ENCODE measurements at places on chromosomes 4 and X.

DNA sequence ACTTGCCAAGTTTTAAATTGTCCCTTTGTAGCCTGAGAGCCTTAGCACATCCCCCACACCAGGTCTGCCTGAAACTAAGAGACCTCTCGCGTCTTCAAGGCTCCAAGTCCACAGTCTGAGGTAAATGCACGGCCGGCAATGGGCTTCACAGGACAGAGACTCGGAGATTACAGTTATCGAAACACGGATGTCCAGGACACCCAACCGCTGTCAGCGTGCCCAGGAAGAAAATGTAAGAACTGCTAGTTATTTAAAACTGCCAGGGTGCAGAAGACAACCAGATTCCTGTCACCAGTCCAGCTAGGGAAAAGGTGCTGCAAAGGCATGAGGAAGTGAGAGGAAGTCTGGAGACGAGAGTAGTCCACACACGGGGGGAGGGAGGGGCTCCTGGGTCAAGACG lies 28.9 kb downstream of the ZNF827 start:
- peak; percentile 23 for DNase-seq

GRCh38 chr4:32472918-32473317 lies 1752.7 kb downstream of the PCDH7 start:
- DNase-seq: peak; percentile 5

DNA sequence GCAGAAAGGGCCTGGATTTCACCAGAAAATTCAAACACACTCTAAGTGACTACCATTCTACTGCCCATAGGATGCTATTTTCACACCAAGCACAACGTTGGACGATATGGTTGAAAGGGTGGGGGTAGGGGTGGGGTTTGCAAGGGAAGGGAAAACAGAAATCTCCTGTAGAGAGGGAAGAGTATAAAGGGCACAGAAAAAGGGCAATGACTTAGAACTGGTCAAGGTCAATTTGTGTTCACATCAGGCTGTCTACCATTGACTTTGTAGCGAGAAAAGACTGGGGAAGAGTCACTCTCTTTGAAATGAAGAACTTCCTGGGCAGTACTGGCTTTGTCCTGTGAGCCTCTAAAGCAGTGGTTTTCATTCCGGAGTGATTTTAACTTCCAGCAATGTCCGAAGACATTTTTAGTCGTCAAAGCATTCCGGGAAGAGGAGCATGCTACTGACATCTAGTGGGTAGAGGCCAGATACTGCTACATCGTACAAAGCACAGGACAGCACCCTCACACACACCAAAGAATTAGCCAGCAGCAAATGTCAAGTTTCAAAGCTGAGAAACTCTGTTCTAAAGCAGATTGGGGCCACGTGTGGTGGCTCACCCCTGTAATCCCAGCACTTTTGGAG lies 48.4 kb upstream of the SLC7A3 start:
- DNase-seq: peak; percentile 46

DNA sequence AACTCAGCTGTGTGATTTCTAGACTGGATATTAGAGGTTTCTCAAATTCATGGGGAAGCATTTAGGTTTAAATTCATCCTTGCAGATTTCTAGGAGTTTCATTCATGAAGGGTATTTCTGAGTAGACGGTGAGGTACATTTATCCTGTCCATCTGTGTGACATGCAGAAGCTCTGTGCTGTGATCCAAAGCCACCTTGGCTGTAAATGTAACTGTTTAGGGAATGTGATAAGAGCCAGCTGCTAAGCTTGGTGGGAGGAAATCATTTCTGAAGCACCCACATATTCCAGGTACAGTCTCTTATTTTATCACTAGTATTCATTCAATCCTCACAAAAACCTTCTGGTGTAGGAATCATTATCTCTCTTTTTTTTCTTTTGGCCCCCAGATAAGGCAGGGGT lies 8.7 kb upstream of the DCTD start:
- no peak for DNase-seq

DNA sequence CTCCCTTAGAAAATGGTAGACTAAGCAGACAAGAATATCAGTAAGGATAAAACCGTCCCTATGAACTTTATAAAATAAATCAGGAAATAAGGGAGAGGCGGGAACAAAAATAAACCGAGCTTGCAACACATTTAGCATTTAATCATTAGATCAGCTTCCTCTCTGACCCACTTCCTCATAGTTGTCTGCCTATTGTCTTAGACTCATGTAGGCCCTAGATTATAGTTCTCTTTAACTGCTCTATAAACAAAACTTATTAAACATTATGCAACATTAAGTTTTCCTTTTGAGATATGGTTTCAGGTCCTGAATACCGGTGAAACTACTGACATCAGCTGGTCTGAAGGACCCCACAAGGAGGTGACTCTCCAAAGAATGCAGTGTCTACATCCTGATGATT lies 15.8 kb upstream of the SRD5A3 start:
- DNase-seq: no peak

DNA sequence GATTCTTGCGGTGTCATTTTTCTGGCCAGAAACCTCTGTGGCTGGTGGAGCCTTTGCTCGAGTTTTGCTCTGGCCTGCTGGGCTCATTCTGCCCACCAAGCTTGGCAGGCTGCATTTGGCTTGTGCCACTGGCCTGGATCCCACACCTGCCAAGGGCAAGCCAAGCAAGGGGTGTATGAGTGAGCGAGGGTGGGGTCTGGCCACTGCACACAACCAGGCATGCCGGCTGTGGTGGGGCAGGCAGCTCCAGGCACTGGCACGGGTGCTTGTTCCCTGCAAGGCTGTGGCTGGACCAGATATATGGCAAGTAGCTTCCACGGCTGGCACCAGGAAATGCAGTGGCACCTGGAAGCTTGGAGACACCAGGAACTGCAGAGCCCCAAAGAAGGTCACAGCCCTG lies 68.6 kb upstream of the PPP3CA start:
- no peak for DNase-seq

- no peak for DNase-seq
Observed at GRCh38 chr4:54063737-54064316, 578 bp downstream of the CHIC2 start.

GRCh38 chr4:6052679-6053078 lies 34.4 kb upstream of the C4orf50 start:
- DNase-seq: no peak

- DNase-seq: peak; percentile 30
Observed at GRCh38 chr4:165784672-165785071, 88.4 kb upstream of the TLL1 start.

- no peak for DNase-seq
Observed at GRCh38 chrX:68343551-68343950, 89.7 kb downstream of the OPHN1 start.

- DNase-seq: no peak
Observed at GRCh38 chrX:11666164-11666563, 444 bp upstream of the ARHGAP6 start.

DNA sequence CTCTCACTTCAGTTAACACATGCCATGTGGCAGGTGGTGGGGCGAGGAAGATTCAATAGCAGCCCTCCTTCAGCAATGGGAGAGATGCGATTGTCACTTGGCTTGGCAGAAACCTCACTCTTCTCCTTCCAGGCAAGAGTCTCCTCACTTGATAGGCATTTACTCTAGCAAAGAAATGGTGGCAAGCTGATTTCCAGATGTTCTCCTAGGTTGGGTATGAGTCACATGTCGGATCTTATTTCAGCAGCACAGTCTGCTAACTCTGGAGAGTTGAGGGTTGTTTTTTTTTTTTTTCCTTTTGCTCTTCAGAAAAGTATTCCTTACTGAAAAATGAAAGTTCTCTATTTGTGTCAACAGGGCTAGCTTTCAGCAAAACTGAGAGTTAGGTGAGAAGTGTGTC lies 119.5 kb upstream of the CHRDL1 start:
- peak; percentile 93 for DNase-seq

- DNase-seq: no peak
Observed at GRCh38 chr4:26884486-26884988, 23.9 kb downstream of the STIM2 start.

DNA sequence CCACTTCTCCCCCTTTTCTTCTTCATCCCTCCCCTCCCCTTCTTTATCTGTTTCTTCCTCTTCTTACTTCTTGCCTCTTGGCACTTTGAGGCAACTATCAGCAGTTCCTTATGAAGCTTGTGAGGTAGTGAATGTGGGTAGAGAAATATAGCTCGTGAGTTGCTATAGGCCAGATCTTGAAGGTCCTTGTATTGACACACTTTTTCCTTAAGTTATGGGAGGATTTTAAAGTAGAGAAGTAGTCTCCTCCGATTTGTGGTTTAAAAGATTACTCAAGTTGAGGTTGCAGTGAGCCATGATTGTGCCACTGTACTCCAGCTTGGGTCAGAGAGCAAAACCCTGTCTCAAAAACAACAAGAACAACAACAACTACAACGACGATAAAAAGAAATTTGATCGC lies 3.4 kb upstream of the RRAGB start:
- no peak for DNase-seq

DNA sequence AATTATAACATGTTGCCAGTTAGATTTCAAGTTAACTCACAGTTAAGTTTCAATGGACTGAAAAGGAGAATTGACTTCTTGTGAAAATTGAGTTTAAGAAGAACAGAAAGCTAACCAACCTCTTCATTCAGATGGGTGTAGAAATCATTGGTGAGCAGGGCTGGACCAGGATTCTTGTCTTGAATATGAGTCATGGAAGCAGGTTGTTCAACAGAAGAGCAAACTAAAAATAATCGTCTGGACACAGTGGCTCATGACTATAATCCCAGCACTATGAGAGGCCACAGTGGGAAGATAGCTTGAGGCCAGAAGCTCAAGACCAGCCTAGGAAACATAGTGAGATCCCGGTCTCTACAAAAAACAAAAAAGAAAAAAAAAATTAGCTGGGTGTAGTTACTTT lies 98.2 kb downstream of the ARSJ start:
- peak; percentile 25 for DNase-seq

DNA sequence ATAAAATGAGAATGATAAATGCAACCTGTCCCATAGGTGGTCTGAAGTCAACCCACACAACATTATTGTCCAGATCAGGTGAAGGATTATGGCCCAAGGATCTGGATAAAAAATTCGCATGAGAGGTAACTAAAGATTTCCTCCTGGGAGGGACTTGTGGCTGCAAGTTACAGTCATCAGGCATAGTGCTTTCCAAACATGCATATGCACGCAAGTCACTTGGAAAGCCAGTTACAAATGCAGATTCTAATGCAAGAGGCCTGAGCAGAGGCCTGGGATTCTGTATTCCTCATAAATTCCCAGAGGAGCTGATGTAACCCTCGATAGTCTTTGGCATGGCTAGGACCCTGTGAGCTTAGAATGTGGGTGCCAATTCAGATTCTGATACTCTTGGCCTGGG lies 21.1 kb downstream of the HS3ST1 start:
- no peak for DNase-seq

DNA sequence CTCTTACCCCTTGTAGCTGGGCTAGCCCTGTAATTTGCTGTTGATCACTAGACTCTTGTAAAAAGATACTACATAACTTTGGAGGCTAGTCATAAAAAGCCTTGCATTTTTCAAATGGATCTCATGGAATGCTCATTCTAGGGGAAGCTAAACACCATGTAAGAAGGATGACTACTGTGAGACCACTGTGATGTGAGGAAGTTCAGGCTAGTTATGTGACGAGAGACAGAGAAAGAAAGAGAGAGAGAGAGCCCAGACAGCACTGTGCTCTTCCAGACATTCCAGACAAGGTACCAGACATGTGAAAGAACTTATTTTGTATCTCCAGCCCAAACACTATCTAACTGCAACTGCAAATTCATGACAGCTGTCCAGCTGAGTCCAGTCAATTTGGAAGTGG lies 404.6 kb upstream of the PITX2 start:
- DNase-seq: peak; percentile 6

DNA sequence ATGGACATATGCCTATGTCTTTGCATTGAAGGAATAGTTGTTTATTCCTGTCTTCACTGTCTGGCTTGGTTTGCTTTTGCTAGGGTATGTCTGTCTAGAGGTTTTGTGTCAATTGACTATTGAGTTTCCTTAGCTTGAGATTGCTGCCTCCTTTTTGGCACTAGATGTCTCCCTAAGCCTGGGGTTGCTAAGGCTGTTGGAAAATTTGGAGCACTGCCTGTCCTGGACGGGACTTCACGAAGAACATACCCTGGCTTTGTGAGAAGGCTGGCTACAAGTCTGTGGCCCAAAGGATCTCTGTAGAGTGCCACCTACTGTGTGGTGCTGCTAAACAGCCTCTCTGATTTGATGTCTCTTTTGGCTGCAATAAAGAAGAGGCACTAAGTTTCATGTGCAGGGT lies 183.8 kb upstream of the NUDT10 start:
- peak; percentile 8 for DNase-seq

GRCh38 chr4:156194896-156195295 lies 241.2 kb upstream of the CTSO start:
- DNase-seq: no peak

- DNase-seq: no peak
Observed at GRCh38 chr4:15186149-15186548, 183.9 kb downstream of the CPEB2 start.

DNA sequence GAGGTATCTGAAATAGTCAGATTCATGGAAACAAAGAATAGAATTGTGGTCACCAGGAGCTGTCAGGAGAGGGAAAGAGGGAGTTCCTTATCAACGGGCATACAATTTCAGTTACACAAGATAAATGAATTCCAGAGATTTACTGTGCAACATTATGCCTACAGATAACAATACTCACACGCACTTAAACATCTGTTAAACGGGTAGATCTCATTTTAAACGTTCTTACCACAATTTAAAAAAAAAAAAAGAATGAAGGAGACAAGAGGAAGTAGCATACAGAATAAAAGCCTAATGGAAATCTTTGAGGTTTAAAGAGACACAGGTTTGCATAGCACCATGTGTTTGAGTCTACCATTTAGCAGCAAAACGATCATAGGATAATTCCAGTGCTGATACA lies 298.0 kb downstream of the DKK2 start:
- no peak for DNase-seq

DNA sequence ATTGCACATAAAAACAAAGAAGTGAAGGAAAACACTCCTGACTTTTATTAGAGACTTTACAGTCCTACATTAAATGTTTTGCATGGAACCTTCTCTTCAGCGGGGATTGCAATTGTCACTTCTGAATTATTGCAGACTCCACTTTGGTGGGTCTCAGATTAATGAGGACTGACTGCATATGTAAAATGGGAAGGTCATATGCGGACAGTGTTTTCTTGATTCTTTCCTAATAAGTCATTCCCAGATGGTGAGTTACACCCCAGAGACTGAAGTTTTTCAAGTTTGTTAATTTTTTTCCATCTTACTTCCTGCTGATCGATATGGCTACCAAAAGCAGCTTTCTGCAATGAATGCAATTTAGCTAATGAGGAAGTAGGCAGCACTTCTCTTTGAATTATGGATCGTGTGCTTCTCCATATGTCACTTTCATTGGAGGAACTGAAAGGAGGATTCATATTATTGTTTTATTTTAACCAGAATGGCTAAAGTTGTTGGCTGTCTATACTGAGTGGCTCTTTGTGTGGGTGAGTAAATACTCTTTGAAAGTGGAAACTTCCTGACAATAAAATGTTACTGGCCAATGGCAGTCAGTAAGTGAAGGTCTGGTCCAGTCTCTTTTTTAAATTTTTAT lies 119.3 kb upstream of the CLNK start:
- DNase-seq: peak; percentile 6
